ENCODE measurements at places on chromosomes 3 and 15.

GRCh38 chr15:31806106-31806505 lies 224.2 kb upstream of the CHRNA7 start:
- no peak for DNase-seq

GRCh38 chr3:191414732-191415131 lies 46.2 kb upstream of the PYDC2 start:
- DNase-seq, result no peak

GRCh38 chr3:43181202-43181821 lies 75.4 kb upstream of the POMGNT2 start:
- no peak for DNase-seq

DNA sequence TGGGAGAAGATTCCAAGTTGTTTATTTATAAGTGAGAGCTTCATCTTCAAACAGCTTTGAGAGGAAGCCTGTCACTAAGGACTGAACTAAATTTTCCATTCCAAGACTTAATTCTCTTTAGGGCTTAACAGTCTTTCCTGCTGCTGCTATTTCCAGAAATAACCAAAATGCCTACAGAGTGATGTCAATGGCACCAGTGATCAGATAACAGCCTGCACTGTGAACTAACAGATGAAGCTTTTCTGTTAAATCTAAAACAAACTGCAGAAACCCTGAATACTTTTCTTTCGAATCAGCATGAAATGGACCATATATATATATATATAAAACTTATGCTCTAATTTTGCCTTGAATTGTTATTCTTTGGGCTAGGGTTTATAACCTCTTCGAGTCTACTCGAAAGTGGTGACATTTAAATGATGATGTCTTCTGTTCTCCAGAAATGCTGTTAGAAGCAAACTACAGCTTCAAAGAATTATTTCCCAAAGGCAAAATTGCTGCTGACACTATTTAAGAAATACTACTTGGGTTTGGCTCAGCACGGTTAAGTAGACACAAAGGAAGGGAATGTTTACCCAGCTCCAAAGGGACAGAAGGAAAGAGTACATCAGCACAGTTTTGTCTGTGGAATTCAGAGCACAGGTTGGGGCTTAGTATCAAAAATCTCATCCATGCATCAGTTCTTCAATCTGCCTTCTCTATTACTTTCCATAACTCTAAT lies 238.5 kb upstream of the LRRN1 start:
- no peak for DNase-seq

DNA sequence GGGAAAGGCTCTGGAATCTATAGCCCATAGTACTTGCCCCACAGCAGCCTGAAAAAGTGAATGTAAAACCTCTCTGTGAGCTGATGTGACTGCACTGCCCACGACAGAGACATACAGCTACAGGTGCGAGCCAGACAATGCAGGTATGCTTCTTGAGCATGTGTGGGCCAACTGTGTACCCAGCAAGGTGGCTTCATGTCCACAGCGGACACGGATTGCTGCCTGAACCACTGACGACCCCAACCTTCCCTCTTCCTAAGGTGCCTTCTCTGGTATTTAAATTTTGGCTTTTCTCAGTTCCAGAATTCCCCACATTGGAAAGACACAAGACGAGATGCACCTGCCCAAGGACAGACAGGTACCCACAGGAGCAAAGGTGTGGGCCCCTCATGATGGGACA lies 65.8 kb downstream of the SCN5A start:
- no peak for DNase-seq

GRCh38 chr15:62053439-62054085 lies 6.7 kb downstream of the VPS13C start:
- no peak for DNase-seq

DNA sequence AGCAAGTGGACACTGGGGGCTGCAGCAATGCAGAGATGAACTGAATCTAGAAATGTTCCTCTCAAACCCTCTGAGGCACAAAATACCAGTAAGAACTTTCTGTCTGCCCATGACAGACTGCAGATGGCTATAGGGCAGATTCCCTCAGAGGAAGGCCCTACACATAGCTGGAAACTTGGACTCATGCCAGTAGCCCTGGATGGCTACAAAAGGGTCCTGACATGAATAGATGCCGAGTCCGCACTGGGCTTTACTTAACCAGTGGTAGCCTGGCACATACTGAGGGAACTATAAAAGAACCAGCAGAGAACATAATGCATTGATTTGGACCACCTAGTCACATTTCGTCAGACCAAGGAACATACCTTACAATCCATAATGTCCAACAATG lies 66.7 kb downstream of the C3orf80 start:
- DNase-seq, result no peak

- DNase-seq, result no peak
These were observed 14.7 kb downstream of the FILIP1L start for GRCh38 chr3:100099621-100100020.

DNA sequence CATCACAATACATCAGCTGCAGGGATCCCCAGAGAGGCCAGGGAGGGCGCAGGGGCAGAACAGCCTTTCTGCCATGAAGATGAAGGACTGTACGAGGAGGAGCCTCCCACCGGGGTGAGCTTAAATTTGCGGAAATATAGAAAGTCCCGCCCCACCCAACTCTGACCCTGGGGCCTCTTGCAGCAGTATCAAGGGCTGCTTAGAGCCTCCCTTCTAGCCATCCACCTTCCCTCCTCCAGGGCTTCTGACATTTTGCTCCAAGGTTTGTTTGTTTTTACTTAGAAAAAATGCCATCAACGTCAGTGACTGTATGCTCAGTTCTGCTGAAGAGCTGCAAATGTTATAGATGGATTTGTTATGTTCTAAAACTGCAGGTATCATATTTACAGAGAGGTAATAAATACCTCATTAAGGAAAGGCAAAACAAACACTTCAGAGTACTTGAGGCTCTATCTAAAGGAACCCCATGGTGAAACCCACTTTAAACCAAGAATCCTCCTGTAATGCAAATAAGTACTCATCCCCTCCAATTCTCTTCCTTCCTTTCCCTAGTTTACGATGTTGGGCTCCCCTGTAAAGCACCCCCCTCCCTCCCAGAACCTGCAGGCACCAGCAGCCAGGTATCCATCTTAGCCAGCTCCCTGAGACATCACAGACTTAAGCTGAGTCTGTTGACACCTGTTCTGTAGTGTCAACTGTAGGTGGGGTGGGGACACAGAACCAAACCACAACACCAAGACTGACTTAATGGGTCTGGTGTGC lies 30.5 kb downstream of the RFTN1 start:
- DNase-seq, result no peak

DNA sequence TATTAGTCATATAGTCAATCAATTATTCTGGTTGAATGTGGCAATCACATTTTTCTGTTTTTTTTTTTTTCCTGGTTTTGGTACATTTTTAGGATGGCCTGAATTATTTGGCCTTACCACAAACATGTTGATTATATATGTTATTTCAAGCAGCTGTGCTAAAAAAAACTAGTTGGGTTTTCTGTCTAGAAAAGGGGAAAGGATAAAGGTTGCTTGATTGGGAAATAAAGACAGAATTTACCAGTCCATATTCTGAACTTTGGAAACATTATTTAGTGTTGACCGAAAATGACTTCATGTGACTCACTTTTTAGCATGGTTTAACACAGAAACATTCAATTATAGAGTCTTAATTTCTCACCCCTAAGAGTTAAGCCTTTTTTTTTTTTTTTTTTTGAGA lies 8.1 kb downstream of the MORF4L1 start:
- no peak for DNase-seq

GRCh38 chr3:31452495-31453106 lies 80.1 kb upstream of the STT3B start:
- DNase-seq, result no peak

DNA sequence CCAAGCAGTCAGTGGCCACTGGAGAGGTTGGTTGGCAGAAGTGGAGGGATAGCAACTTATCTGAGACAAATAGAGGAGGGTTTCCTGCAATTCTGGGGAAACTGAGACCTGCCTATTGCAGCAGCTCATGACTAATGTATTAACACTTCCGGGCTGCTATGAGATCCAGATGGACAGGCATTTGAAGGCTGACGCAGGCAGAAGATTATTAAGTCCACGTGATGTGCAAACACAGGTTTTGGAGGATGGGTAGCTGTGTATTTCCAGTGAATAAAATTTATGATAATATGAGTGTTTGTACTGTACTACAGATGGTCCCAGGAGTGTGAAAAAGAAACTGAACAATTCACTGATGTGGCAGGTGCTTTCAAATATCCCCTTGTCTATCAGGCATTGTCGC lies 28.5 kb upstream of the CFAP161 start:
- no peak for DNase-seq

GRCh38 chr3:48372862-48373435 lies 930 bp downstream of the FBXW12 start:
- DNase-seq, result no peak

DNA sequence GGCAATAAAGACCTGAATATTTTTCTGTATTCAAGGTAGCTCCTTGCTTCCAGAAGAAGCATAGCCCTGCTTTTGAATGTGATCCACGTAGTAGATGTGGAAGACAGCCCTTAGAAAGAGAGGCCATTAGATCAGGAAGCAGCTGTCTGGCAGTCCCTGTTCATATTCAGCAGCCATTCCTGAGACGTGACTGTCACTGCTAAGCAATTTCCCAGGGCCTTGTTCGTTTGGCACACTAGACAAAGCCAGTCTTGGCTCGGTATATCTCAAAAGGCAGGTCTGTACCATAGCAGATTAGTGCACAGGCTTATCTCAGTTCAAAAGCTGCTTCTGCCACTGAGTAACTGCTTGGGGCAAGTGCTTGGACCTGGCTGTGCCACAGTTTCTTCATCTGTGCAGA lies 287.8 kb upstream of the MCTP2 start:
- no peak for DNase-seq

DNA sequence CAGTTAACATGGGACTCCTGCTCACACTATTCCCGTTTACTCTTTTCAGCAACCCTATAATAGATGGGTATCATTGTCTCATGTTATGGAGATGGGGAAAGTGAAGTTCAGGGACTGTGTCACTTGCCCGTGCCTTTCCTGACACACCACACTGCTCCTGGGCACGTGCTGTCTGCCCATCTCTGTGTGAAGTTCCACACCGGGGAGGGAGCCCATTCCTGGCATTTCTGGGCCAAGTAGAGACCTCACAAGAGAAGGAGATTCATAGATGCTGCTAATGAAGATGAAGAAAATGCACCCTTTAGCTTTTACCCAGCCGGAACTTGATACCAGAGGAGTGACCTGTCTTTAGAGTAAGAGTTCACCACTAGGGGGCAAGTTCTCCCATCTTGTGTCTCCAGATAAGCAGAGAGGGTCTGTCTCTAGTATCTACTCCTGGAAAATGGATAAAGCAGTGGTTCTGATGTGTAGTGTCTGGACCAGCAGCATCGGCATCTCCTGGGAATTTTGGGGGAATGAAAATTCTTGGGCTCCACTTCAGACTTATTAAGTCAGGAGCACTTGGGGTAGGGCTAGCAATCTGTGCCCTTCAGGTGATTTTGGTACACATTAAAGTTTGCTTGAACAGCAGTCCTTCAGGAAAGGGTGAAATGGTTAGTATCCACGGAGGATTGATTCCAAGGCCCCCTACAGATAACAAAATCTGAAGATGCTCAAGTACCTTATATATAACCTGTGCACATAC lies 2.0 kb upstream of the TOPBP1 start:
- DNase-seq, result peak; percentile 79

- no peak for DNase-seq
These were observed 521.5 kb downstream of the RSL24D1 start for GRCh38 chr15:54675241-54675640.

DNA sequence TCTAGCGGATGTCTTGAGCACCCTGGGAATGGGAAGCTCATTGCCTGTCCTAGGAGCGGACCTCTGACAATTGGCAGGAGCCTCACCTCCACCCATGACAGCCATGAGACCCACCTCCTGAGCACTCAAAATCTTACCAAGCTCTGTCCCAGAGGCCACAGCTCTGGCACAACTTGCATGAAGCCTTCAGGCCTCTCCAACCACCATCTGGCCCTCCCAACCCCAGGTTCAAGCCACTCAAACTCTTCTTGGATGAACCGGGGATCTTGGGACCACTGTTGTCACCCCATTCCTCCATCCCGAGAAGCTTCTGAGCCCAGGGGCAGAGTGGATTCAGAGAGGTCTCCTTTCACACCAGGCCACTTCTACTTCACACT lies 1.5 kb downstream of the VIPR1 start:
- DNase-seq, result no peak

- no peak for DNase-seq
These were observed 52.4 kb downstream of the PDZRN3 start for GRCh38 chr3:73572368-73572767.

DNA sequence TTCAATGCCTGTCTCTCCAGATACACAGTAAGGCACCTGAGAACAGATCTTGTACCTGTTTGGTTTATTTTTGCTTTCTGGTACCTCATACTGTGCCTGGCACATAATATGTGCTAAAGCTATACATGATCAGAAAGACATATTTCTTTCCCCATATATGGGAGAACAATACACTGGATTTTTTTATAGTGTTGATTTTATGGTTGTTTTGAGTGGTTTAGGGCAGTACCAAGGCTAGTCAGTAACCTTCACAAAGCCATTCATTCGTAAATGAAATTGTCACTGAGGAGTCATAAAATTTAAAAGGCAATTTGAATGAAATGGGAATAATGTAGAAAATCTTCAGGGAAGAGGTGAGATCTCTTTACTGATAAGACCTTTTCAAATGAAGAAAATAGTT lies 810.2 kb downstream of the TUSC7 start:
- DNase-seq, result no peak

GRCh38 chr3:138188013-138188730 lies 1.1 kb downstream of the ARMC8 start:
- DNase-seq, result peak; percentile 37

- DNase-seq, result no peak
These were observed 40.9 kb downstream of the C2CD4A start for GRCh38 chr15:62107571-62108121.

- no peak for DNase-seq
These were observed 784 bp upstream of the SAMMSON start for GRCh38 chr3:69998759-69999139.

DNA sequence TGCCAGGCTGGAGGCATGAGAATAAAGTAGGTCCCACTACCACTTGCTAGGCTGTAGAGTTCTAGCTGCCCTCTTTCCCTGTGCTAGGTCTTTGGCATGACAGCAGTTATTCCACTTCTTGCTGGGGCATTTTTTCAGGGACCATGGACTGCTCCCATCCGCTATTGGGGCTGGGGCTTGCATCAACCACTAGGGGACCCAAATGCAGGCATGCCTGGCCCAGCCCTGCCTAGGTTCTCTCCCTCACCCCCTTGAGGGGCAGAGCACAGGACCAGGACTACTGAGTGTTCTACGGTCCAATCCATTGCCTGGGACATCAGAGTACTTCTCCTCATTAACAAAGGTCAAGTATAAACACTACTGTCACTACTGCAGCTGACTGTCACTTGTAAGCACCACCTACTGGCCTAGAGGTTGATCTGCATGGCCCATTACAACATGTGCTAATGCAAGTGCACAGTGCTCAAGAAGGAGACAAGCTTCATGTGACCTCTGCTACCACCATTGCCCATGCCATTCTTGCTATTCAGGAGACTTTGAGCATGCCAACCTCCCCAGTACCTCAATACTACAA lies 270.5 kb downstream of the MBNL1 start:
- DNase-seq, result no peak

DNA sequence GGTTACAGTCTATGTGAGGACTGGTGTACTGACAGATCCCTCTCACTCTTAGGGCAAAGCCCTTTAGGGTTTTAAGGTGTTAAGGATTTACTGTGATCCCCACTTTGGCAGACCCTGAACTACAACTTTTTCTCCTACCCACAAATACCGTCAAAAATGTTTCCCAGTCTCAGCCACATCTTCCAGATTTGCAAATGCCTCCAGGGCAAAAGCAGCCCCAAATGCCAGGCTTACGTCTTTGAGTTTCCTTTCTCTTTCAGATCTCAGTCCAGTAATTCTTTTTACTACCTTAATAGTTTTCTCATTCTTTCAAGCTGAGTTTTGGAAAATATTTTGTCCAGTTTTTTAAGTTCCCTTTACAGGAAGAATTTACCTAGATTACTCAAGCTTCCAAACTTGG lies 13.4 kb upstream of the ITGA11 start:
- DNase-seq, result no peak

All from NCI-H1694 (cell line).